Activated CD8-positive, alpha-beta T cell treated with anti-CD3 and anti-CD28 coated beads, Interleukin-2, amount 10 ng/mL, durations not matched to agents 7 days and 5 days (primary cell): ENCODE measurements at places on chromosomes 7 and 10.

DNA sequence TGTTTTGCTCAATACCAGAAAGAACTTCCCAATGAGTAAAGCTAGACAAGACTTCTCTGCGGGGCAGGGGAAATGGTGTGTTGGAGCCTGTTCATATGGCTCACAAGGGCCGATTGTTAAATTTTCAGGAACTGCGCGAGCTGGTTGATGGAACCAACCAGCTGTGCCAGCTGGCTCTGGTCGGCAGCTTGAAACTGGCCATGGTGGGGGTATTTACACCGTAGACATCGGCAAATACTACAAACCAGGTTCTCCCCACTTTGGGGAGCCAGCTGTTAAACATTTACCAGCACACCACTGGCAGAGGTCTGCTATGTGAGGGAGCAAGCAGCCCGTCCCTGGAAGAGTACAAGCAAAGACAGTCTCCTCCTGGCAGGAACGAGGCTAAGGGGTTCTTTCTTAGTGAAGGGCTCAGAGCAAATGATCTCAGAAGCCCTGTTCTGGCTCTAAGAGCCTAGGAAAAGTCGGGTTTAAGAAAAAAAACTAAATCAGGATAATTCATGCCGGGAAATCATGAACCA is 8.8 kb upstream of the ZMIZ1 start:
- H3K4me3 ChIP-seq = no peak overlapping the region
- peaks cover 24% of the 10 kb centered on the region for H3K4me1 ChIP-seq
- no peak overlapping the region for H3K27ac ChIP-seq
- no peaks in the 10 kb centered on the region for H3K27me3 ChIP-seq
- H3K36me3 ChIP-seq = no peaks in the 10 kb centered on the region

DNA sequence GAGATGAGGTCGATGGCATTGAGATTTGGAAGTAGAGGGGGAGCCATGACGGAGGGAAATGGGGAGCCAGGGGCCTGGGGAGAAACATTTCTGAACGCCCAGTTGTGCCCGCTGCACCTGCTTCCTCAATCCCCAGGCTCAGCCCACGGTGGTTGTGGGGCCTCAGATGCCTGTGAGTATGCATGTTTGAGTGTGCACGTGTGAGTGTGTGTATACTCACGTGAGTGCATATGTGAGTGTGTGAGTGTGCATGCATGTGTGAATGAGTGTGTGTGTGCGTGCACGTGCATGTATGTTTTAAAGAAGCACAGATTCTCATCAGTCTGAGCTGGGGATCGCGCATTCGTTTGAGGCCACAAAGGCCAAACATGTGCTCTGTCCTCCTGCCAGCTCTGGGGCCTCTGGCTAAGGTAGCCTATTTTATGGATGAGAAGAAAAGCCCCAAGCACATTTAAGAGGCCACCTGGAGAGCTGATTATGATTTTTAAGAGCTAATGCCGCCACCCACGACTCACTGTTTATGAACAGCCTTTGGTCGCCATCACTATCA is 154.8 kb downstream of the ARHGAP12 start:
- H3K36me3 ChIP-seq = no peaks in the 10 kb centered on the region
- no peak overlapping the region for H3K27ac ChIP-seq
- H3K27me3 ChIP-seq = no peaks in the 10 kb centered on the region

GRCh38 chr7:31835471-31835870 is 148.5 kb downstream of the PPP1R17 start:
- no peaks in the 10 kb centered on the region for H3K27me3 ChIP-seq
- no peak for DNase-seq
- no peak overlapping the region for H3K4me3 ChIP-seq
- no peaks in the 10 kb centered on the region for H3K4me1 ChIP-seq
- H3K27ac ChIP-seq = no peak overlapping the region

DNA sequence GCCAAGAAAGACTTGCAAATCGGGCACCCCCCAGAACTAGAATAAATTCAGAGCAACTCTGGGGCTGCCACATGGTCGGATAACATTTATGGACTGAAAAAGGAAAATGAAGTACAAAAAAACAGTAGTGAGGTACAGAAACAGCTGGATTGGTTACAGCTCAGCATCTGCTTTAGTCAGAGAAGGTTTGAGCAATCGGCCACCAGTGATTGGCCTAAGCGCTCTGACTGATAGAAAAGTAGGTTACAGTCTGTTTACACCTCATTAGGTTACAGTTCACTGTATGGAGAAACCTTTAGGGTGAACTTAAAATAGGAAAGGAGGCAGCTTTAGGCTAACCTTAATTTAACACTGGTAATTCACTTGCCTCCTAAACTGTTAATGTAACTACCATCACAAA is 102.0 kb upstream of the DKK1 start:
- H3K36me3 ChIP-seq = no peaks in the 10 kb centered on the region
- H3K27ac ChIP-seq = no peak overlapping the region
- DNase-seq = no peak
- H3K4me3 ChIP-seq = no peak overlapping the region
- H3K27me3 ChIP-seq = no peaks in the 10 kb centered on the region

DNA sequence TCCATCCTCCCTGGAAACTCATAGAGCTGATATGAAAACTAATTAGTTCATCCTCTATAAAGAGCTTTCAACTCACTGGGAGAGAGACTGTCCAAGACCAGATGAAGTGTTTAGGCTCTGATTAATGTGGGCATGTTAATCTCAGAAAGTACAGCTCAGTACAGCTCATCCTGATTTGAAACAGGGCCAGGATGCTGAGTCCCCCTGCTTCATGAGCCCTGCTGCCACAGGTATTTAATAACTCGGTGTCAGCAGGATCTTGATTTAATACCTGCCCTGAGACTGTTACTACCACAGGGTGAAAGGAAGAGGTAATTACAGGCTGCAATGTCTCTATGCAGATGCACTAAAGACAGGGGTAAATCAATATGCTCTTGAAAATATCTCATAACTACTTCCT is 10.8 kb downstream of the LMOD2 start:
- no peak overlapping the region for H3K4me3 ChIP-seq
- H3K4me1 ChIP-seq = no peaks in the 10 kb centered on the region
- H3K27ac ChIP-seq = no peak overlapping the region
- no peaks in the 10 kb centered on the region for H3K36me3 ChIP-seq
- peaks cover 5% of the 10 kb centered on the region for H3K27me3 ChIP-seq
- no peak for DNase-seq

DNA sequence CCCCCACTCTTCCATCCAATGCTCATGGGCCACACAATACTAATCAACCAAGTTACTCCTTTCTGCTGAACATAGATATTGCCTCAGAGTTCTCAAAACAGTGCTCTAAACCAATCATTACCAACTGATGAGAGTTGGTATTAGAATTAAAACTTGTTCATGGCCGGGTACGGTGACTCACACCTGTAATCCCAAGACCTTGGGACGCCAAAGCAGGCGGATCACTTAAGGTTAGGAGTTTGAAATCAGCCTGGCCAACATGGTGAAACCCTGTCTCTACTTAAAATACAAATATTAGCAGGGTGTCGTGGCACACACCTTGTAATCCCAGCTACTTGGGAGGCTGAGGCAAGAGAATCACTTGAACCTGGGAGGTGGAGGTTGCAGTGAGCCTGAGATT is 8.2 kb downstream of the TM9SF3 start:
- peaks cover 35% of the 10 kb centered on the region for H3K36me3 ChIP-seq
- no peak for DNase-seq
- H3K27ac ChIP-seq = no peak overlapping the region
- H3K27me3 ChIP-seq = no peaks in the 10 kb centered on the region
- H3K4me3 ChIP-seq = no peak overlapping the region

DNA sequence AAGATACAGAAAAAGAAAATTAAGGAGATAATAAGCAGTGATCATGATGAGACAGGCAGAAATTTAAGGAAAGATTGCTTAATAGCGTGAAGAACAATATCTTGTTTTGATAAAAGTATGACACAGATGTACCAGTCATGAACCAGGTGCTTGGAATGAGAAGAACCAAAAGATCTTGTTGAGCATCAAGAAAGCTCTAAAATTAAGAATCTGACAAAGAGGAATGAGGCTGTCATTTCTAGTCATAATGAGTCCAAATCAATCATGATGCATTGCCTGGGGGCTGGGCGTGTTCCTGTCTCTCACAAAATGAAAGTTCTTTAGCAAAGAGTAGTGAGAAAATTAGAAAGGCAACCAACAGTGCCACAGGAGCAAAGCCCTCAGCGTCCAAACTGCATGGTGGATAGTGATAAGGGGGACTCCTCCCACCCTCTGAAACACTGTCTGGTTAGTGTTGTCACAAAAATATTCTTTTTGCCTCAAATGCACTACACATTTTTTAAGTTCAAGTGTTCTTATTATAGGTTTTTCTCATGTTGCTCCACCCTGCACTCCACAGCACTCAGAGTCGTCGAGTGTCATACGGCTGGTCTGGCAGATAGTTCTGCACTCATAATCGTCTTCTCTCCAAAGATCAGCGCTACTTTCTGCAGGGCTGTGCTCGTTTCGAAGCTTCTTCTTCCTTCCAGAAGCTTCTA is 439.6 kb downstream of the TNS3 start:
- H3K27ac ChIP-seq = no peak overlapping the region
- H3K4me1 ChIP-seq = no peaks in the 10 kb centered on the region
- H3K36me3 ChIP-seq = no peaks in the 10 kb centered on the region
- no peak overlapping the region for H3K4me3 ChIP-seq
- peaks cover 2% of the 10 kb centered on the region for H3K27me3 ChIP-seq
- no peak for DNase-seq

GRCh38 chr7:105672801-105673200 is 91.5 kb upstream of the EFCAB10 start:
- no peaks in the 10 kb centered on the region for H3K36me3 ChIP-seq
- no peaks in the 10 kb centered on the region for H3K27me3 ChIP-seq
- DNase-seq = no peak
- no peak overlapping the region for H3K27ac ChIP-seq

- no peaks in the 10 kb centered on the region for H3K36me3 ChIP-seq
- DNase-seq = peak; percentile 13
- H3K27me3 ChIP-seq = peaks cover 13% of the 10 kb centered on the region
- H3K27ac ChIP-seq = no peak overlapping the region
These were observed 32.4 kb downstream of the DRGX start for GRCh38 chr10:49363309-49364031.

GRCh38 chr7:26425655-26426054 is 134.0 kb downstream of the SNX10 start:
- peaks cover 10% of the 10 kb centered on the region for H3K27me3 ChIP-seq
- H3K4me1 ChIP-seq = no peaks in the 10 kb centered on the region
- no peak overlapping the region for H3K4me3 ChIP-seq
- no peak for DNase-seq
- no peaks in the 10 kb centered on the region for H3K36me3 ChIP-seq

DNA sequence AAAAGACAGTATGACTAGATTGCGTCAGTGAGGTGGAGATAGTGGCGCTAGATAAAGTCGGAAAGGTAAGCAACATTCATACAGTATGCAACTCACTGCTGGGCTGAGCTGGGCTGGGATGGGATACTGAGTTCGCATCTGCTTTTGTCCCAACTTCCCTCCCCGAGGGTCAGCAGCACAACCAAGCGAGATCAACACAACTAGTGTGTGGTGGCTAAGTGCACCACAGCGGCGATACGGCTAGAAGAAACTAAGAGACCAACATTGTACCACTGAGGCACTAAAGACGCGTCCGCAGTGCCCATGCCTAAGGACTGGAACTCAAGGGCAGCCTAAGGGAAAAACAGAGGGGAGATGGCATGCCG is 467 bp downstream of the EXOSC1 start:
- H3K4me3 ChIP-seq = peak overlapping the region; percentile 98
- DNase-seq = no peak
- peaks cover 40% of the 10 kb centered on the region for H3K4me1 ChIP-seq
- no peaks in the 10 kb centered on the region for H3K27me3 ChIP-seq

GRCh38 chr7:16668049-16668858 is 22.3 kb downstream of the BZW2 start:
- H3K27me3 ChIP-seq = no peaks in the 10 kb centered on the region
- DNase-seq = no peak
- no peak overlapping the region for H3K27ac ChIP-seq
- no peak overlapping the region for H3K4me3 ChIP-seq

- H3K36me3 ChIP-seq = no peaks in the 10 kb centered on the region
- H3K27me3 ChIP-seq = no peaks in the 10 kb centered on the region
- no peak overlapping the region for H3K4me3 ChIP-seq
These were observed 26.7 kb upstream of the CRHR2 start for GRCh38 chr7:30708983-30709382.

GRCh38 chr7:151549644-151550043 is 29.9 kb upstream of the RHEB start:
- H3K4me3 ChIP-seq = no peak overlapping the region
- no peaks in the 10 kb centered on the region for H3K36me3 ChIP-seq
- DNase-seq = no peak
- H3K4me1 ChIP-seq = peaks cover 3% of the 10 kb centered on the region
- H3K27me3 ChIP-seq = peaks cover 26% of the 10 kb centered on the region
